Activated CD4-positive, CD25-positive, alpha-beta regulatory T cell treated with anti-CD3 and anti-CD28 coated beads, Interleukin-2, amount 50 U/mL, for 16 hours (primary cell): ENCODE measurements at places on chromosomes 4 and X.

GRCh38 chr4:137193564-137193963, 338.7 kb downstream of the PCDH18 start:
- no peak for DNase-seq

DNA sequence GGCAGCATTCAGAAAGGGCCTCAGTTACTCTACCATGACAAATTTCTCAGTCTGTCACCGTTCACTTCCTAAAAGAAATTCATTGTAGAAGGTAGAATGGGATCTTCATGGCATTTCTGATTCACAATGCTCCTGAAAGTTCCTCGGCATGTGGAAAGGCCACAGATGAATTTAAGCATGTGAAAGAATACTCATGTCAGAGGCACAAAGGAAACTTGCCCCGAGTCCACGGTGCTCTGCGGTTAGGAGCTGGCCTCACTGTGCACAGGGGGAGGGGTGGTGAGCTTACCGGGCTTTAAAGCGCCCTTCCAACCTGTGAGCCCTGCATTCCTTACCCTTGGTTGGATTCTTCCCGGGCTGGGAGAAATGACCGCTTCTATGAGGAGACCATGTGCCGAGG, 9.3 kb downstream of the TKTL1 start:
- DNase-seq = no peak

- DNase-seq = no peak
Observed at GRCh38 chrX:29044423-29045184, 457.4 kb downstream of the IL1RAPL1 start.

DNA sequence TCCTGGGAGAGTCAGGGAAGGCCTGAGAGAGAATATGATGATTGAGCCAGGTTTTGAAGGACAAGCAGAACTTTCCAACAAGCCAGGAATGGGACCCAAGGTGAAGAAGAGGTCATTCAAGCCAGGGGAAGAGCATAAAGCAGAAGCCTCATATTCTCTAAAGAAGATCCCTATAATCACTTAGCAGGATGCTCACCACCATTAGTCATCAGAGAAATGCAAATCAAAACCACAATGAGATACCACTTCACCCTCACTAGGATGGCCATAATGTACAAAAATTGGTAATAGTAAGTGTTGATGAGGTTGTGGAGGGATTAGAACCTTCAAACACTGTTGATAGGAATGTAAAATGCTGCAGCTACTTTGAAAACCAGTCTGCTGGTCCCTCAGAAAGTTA, 20.5 kb upstream of the SUPT20HL1 start:
- DNase-seq = no peak

DNA sequence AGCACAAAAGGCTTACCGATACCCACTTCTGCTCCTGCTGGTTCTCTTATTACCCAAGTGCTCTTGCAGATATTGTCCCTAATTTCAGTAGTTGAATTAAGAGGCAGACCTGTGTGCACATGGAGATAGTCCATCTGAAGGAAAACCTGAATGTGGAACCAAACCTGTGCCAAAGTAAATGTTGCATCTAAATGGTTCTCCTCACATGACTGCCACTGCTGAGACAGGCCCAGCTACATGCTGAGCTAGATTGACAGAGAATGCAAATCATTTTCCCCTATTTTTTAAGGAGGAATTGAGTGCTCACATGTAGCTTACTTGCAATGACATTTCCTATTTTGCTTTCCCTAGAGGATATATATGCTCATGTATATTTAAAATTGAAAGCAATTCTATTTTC, 609.1 kb upstream of the TECRL start:
- DNase-seq = no peak

DNA sequence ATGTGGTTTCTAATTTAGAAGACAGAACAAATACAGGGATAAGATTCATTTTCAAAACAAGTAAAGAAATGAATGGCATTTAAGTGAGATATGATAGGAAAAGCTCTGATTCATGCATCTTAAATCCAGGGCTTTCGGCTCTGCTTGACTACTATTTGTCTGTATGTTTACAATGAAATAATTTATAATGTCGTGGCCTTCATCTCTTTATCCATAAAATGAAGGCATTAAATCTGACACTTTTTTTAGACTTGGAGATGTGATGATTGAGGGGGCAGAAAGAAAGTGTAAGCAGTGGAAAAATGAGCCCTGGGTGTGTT, 115.7 kb upstream of the KIT start:
- no peak for DNase-seq

GRCh38 chrX:43552156-43552555, 103.9 kb upstream of the MAOA start:
- no peak for DNase-seq

DNA sequence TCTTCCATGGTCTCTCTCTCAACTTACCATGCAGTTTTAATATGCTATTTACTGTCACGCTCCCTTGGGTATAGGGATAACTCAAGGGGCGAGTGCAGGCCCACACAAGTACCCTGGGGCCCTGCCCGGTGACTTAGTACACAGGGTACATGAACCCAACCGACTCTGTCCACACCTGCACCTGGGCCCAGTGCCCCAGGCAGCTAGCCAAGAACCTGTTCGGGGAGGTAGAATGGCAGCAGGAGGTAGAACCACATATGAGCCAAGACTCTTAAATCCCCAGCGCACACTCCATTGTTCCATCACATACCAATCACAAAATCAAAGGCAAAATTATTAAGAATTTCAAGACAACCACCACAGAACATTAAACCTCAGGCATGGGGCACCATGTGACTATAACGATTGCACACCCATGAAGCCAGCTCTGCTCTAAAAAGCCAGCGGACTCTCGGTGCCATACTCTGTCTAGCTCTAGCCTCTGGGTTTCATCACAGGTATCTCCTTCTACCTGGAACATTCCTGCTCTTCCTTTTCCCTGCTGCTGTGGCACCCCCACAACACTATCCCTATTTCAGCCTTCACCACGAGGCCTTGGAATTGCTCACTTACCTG, 14.6 kb downstream of the PHF8 start:
- DNase-seq = no peak

DNA sequence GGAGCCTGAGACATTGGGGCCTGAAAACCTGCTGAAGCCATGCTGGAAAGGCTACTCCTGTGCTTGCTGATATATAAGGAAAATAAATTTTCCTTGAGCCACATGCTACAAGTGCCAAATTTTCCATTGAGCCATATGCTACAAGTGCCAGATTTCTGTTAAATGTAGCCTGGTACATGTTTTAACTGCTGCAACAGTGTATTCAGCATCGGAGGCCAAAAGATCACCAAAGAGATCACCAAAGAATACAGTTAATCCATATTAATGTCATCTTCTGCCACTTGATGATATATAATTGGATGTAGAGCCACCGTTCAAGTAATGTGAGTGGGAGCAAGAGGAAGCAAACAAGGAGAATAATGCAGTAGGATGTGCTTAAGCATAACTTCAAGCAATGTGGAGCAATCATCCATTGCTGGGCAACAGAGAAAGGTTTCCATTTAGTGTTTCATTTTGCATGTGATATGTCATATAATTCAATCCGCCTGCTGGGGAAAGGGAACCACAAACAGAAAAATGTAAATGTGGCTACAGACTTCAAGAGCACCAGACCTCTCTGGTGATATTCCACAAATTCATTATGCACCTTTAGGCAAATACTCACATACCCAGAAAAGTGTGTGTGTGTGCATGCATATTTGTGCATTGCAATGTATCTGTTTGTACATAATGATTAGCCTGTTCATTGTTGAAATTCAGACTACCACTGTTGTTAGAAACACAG, 295.9 kb downstream of the KCNIP4 start:
- no peak for DNase-seq
